Sigmoid colon (tissue), 7 donors: ENCODE measurements at places on chromosomes 13 and 19. TPM values are rescaled to one million over a fixed set of nuclear protein-coding genes. Genes with fewer than 3 reads are reported as not detected.

Gene SUGP1
- 21.0 TPM for polyA plus RNA-seq

Gene AP1M1
- polyA plus RNA-seq = 20.4 TPM

Gene TJP3
- polyA plus RNA-seq = 158 TPM

Gene NFILZ
- polyA plus RNA-seq = not detected

Gene STARD13
- 14.1 TPM for polyA plus RNA-seq

DNA sequence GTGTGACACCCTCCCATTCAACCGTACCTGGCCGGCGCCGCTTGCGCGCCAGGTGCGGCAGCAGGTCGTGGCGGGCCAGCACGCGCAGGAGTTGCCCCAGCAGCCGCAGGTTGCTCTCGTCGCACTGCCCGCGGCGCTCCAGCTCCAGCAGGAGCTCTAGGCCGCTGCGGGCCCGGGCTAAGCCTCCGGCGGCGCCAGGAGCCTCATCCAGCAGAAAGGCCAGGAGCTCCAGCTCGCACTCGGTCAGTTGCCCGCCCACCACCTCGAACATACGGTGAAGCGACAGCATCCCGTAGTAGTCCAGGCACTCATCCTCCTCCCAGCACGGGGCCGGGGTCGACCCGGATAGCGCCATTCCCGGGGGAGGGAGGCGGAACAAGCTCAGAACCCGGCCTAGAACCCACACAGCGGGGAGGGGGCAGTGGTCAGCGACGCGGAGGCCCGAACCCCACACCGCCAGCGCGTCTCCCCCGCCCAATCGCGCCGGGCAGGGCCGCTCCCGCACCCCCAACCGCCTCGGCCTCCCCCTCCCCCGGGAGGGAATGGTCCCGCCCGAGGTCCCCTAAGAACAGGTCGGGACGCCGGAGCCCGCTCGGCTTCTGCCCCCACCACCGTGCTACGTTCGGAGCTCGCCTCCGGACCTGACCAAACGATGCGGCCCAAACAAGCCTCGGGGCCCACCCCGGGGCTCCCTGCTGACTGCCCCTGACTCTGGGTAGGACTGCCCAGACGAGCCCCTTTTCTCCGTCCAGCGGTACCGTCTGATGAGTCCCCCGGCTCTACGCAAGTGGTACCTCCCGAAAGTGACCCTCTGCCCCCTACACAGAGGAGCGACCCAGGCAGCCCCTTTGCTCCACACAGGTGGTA, 591 bp downstream of the DEDD2 start:
- no peaks in the 10 kb centered on the region for H3K36me3 ChIP-seq
- H3K27me3 ChIP-seq = no peaks in the 10 kb centered on the region
- peaks cover 47% of the 10 kb centered on the region for H3K4me1 ChIP-seq
- peak overlapping the region; percentile 89 for H3K4me3 ChIP-seq

DNA sequence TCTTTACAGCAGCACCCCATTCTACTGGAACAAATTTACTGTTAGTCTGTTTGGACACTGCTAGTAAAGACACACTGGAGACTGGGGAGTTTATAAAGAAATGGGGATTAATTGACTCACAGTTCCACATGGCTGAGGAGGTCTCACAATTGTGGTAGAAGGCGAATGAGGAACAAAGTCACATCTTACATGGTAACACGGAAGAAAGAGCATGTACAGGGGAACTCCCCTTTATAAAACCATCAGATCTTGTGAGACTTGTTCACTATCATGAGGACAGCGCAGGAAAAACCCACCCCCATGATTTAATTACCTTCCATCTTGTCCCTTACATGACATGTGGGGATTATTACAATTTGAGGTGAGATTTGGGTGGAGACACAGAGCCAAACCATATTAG, 1204.2 kb downstream of the SLITRK1 start:
- no peak overlapping the region for H3K27ac ChIP-seq
- no peaks in the 10 kb centered on the region for H3K36me3 ChIP-seq
- H3K4me1 ChIP-seq = no peaks in the 10 kb centered on the region

- H3K4me3 ChIP-seq = no peak overlapping the region
- H3K4me1 ChIP-seq = no peaks in the 10 kb centered on the region
- no peaks in the 10 kb centered on the region for H3K36me3 ChIP-seq
- no peak for DNase-seq
Measured at GRCh38 chr13:103799028-103799427, 732.8 kb upstream of the SLC10A2 start.

DNA sequence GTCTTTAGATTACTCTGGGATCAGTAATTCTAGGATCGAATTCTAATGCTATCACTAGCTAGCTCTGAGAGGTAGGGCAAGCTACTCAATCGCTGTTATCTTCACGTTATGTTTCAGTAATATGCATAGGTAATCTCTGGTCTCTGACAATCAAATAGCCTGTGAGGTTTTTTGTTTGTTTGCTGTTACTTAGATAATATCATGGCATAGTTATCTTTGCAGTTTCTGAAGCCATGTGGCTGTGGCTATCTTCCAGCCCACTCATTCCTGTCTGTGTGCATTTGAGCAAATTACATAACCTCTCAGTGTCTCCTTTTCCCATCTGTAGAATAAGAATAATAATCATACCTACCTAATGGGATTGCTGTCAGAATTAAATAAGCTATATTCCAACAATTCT, 330.2 kb downstream of the PCDH9 start:
- no peak for DNase-seq
- H3K4me1 ChIP-seq = no peaks in the 10 kb centered on the region
- no peak overlapping the region for H3K4me3 ChIP-seq

GRCh38 chr19:4399812-4400134, 574 bp downstream of the SH3GL1 start:
- peak; percentile 76 for DNase-seq
- peak overlapping the region; percentile 91 for H3K4me3 ChIP-seq
- peak overlapping the region; percentile 96 for H3K27ac ChIP-seq
- no peaks in the 10 kb centered on the region for H3K4me1 ChIP-seq
- no peaks in the 10 kb centered on the region for H3K27me3 ChIP-seq

GRCh38 chr13:81393721-81394120, 1052.8 kb upstream of the SPRY2 start:
- no peak for DNase-seq
- no peak overlapping the region for H3K4me3 ChIP-seq
- H3K4me1 ChIP-seq = no peaks in the 10 kb centered on the region
- no peaks in the 10 kb centered on the region for H3K36me3 ChIP-seq

GRCh38 chr19:38793671-38794070, 4.7 kb downstream of the LGALS7B start:
- H3K36me3 ChIP-seq = no peaks in the 10 kb centered on the region
- no peaks in the 10 kb centered on the region for H3K27me3 ChIP-seq
- peak; percentile 58 for DNase-seq
- H3K4me3 ChIP-seq = no peak overlapping the region
- no peak overlapping the region for H3K27ac ChIP-seq

- H3K27ac ChIP-seq = no peak overlapping the region
- H3K27me3 ChIP-seq = peaks cover 21% of the 10 kb centered on the region
- no peaks in the 10 kb centered on the region for H3K4me1 ChIP-seq
- no peaks in the 10 kb centered on the region for H3K36me3 ChIP-seq
- DNase-seq = no peak
Measured at GRCh38 chr19:17775245-17775927, 19.6 kb upstream of the B3GNT3 start.
